Large intestine (tissue), 12 donors: ENCODE measurements at places on chromosomes 5 and 9. TPM values are rescaled to one million over a fixed set of nuclear protein-coding genes. Genes with fewer than 3 reads are reported as not detected.

Gene RAI14
- 15.8 TPM for polyA plus RNA-seq

Gene PCDHGC3
- polyA plus RNA-seq, result 30.4 TPM

GRCh38 chr5:926417-927171 lies 33.9 kb downstream of the TRIP13 start:
- DNase-seq, result peak; percentile 61

DNA sequence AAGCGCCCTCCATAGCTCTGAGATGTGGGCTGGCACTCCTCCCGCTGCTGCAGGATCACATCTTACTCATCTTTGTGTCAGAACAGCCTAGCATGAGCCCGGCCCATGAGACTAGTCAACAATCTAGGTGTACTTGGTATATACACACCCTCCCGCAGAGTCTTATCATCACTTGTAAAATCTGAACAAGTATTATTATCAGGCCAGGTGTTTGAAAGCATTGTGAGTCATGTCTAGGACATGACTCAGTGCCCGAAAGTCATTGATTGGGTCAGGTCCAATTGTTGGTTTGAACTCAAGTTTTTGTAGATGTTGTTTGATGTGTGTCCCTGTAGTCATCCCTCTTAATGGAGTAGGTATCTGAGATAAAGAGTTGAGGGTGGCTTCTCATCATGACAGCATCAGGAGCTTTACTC lies 108.7 kb downstream of the CFAP90 start:
- no peak for DNase-seq

Gene TCERG1
- 93.1 TPM for polyA plus RNA-seq

- no peak for DNase-seq
Measured at GRCh38 chr5:108769352-108769751, 21.7 kb downstream of the FER start.

DNA sequence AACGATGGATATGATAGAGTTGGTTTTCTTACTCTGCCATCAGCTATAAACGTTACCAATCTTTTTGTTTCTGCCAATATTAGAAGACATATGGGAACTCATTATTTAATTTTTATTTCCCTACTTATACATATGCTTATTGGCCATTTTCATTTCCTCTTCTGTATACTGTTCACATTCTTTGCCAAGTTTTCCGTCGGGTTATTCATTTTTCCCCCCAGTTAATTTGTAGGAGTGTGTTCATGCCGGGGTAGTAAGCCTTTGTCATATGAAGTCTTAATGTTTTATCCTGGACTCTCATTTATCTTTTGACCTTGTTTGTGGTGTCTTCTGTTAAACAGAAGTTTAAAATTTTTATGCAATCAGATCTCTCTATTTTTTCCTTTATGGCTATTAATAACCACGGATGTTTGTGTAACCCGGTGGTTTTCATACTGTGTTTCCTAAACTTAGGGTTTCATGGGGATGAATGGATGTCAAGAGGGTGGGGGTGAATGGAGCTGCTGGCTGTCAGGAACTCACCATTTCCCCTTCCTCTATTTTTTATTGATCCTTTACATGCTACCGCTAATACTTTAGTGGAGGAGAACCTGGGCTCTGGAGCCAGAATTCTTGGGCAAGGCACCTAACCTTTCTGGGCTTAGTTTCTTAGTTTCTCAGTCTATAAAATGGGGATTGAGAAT lies 42.5 kb upstream of the PPARGC1B start:
- DNase-seq, result no peak

GRCh38 chr9:3746296-3747275 lies 220.8 kb upstream of the RFX3 start:
- no peak for DNase-seq
